Skin of body (tissue), 3 donors: ENCODE measurements at places on chromosomes 3 and 15. TPM values are rescaled to one million over a fixed set of nuclear protein-coding genes. Genes with fewer than 3 reads are reported as not detected.

Gene RASGRP1
- total RNA-seq: 4.5 TPM

Gene LCTL
- not detected for total RNA-seq

Gene IQCF5
- not detected for total RNA-seq

Gene PROK2
- total RNA-seq: 4.1 TPM

Gene CCDC9B
- 5.3 TPM for total RNA-seq

Gene CPLX3
- total RNA-seq: 0.20 TPM

Gene GPD1L
- total RNA-seq: 25.4 TPM

Gene CATSPER2
- 1.8 TPM for total RNA-seq

Gene RTP4
- total RNA-seq: 0.79 TPM

Gene ROPN1
- 0.69 TPM for total RNA-seq

Gene EPHA6
- 2.2 TPM for total RNA-seq

Gene ARL8B
- 65.7 TPM for total RNA-seq

Gene RHCG
- 13.3 TPM for total RNA-seq

Gene ALDH1L1
- 8.8 TPM for total RNA-seq

Gene PSTPIP1
- 4.3 TPM for total RNA-seq

Gene GOLGA6L7
- not detected for total RNA-seq

Gene TRNT1
- 34.1 TPM for total RNA-seq

Gene BNIP2
- 66.6 TPM for total RNA-seq

Gene UCN2
- 1.4 TPM for total RNA-seq

Gene GPR27
- 5.2 TPM for total RNA-seq

Gene FOXB1
- not detected for total RNA-seq

GRCh38 chr3:113110267-113110666 lies 101.1 kb upstream of the BOC start:
- no peak for DNase-seq

DNA sequence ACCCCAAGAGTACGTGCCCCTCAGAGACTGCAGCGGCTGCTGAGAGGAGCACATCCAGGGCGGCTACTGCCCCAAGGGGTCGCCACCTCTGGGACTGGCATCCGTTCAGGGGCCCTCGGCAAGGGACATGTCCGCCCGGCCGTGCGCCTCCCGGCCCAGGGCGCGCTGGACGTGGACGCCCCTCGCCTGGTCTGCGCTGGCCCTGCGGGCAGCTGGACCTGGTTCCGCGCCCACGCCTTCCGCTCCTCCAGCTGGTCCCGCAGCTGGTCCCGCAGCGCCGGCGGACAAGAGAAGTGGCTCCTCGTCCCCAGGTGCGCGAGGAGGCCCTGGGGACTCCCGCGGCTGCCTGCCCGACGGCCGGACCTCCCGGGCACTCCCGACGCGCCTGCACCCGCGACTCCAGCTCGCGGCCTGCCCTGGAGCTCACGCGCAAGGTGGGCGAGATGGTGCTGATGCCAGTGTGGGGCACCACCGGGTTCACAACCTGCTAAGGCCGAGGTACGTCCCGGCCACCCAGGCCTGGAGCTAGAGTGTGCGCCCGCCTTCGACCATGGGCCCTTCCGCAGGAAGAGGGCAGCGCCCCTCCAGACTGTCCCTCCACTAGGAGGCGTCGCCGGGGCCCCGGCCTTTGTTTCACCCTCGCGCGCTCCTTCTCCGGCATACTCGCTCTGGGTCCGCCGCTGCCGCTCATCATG lies 14.4 kb upstream of the GP9 start:
- DNase-seq: no peak

GRCh38 chr3:15205934-15206661 lies at the start of gene CAPN7:
TSS of gene CAPN7 (plus strand) at chr3:15206246. CDS start at chr3:15206496, 250 bp downstream.
- DNase-seq: no peak

- no peak for DNase-seq
Measured at GRCh38 chr3:193498215-193498614, 56.5 kb downstream of the ATP13A4 start.

- DNase-seq: no peak
Measured at GRCh38 chr3:37467761-37468160, 293.4 kb upstream of the LRRFIP2 start.

DNA sequence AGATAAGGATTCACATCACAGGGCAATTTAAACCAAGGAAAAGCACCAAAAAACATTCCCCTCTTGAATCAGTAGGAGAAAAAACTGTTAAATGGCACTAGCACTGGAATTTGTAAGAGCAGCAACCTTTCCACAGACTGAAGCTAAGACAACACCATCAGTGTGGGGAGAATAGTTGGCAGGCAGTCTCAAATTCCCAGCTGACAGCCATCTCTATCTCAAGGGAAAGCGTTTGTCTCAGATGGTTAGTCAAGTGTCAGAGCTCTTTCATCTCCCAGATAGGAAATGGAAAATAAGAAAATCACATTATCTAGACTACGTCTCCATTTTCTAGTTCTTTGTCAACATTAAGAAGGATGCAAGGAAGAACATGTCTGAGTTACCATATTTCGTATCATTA lies 228.7 kb downstream of the WDR72 start:
- DNase-seq: no peak

DNA sequence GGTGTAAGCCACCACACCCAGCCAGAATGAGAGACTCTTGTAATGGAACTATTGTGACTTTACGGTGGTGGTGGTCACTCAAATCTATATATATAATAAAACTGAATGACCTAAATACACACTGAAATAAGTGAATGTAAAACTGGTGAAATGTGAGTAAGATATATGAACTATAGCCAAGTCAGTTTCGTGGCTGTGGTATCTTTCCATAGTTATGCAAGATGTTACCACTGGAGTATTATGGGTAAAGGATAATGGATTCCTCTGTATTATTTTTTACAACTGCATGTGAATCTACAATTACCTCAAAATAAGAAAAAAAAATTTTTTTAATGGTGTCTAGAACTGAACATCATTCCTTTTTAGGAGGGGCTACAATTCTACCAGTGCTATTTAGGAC lies 21.9 kb downstream of the PIK3CB start:
- no peak for DNase-seq

DNA sequence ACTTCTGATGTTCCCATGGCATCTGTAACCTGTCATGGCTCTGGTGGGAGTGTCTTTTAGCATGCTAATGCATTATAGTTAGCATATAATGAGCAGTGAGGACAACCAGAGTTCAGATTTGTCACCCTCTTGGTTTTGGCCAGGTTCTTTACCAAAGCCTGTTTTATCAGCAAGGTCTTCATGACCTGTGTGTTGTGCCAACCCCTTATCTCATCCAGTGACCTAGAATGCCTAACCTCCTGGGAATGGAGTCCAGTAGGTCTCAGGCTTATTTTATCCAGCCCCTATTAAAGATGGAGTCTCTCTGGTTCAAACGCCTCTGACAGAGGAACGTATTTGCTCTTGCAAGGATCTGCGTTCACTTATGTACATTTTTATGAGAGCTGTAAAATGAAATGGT lies 60.3 kb upstream of the UTS2B start:
- no peak for DNase-seq

DNA sequence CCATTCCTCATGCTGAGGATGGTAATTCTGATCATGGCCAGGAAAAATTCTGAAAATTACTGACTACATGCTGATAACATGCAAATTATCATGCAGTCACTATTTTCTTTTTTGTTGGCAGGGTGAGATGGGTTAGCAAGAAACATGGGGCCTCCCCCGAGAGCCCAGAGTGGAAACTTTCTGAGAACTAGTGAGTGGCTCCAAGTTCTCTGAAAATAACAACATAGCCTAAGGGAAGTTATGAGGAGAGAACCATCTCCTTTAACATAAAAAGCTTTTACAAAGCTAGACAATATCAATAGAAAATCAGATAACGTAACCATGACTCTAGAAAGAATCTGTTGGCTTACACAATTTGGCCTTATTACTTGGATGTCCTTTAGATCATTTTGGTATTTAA lies 254.2 kb downstream of the PLOD2 start:
- DNase-seq: no peak

- DNase-seq: no peak
Measured at GRCh38 chr15:42707068-42707467, 29.9 kb downstream of the CDAN1 start.

DNA sequence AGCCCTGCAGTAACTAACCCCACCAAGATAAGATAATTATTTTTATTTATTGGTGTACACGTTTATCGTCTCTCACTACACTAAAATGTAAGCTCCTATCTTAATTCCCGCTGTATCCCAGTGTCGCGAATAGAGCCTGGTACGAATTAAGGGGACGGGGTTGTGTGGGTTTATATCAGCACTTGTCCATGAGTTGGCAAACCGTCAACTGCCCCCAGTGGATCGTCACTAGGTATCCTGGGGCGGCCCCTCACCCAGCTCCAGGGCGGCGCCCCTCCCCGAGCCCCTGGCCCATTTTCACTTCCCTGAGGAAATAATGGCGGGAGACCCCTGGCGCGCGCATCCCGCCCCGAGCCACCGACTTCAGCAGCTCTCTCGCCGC lies 465 bp downstream of the RUVBL1 start:
- no peak for DNase-seq

GRCh38 chr3:138539352-138539751 lies 54.7 kb downstream of the CEP70 start:
- no peak for DNase-seq

DNA sequence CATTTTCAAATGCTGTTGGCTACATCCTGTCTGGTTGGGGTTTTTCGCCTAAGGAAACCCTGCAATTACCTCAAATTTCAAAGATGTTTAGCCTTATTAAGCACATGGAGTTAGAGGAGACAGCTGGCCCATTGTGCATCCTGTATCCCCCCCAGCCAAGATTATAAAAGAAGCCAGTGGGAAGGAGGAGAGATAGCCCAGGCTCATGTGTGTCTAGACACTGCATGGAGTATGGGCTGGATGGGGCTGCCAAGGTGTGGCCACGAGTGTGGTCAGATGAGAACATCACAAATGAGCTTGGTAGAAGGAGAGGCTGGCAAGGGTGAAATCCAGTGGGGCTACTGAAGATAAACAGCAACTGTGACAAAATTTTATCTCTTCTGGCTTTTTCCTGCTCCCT lies 270.0 kb upstream of the TBC1D5 start:
- DNase-seq: no peak

DNA sequence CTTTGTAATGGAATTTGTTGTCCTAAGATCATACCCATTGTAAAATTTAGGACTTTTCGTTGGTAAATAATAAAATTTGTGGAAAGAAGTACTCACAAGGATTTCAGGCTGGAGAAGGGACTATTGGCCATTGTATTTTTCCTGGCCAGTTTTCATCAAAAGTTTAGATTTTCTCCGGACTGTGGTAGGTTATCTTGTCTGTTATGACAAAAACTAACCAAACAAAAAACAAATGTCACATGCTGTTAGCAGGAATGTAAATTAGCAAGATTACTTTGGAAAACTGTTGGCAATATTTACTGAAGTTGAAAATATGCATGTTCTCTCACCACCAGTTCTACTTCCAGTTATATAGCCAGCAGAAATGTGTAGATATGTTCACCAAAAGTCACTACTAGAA lies 27.8 kb downstream of the PDE8A start:
- no peak for DNase-seq

- DNase-seq: peak; percentile 12
Measured at GRCh38 chr3:23002836-23003732, 200.0 kb upstream of the UBE2E2 start.

DNA sequence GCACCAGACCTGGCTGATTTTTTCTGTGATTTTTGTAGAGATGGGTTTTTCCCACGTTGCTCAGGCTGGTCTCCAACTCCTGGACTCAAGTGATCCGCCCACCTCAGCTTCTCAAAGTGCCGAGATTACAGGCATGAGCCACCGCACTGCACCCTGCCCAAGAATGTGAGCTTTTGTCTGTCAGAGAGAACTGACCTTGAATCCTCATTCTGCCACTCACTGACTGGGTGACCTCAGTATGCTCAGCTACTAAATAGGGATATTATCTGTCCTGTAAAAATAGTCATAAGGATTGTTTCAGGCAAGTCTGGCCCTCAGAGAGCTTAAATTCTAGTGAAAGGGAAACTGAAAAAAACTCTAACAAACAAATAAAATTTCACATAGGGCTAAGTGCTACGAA lies 2.1 kb upstream of the RFT1 start:
- no peak for DNase-seq

- no peak for DNase-seq
Measured at GRCh38 chr15:57330619-57331340, 45.5 kb upstream of the CGNL1 start.

- DNase-seq: no peak
Measured at GRCh38 chr3:23728601-23729117, 77.1 kb upstream of the UBE2E1 start.

GRCh38 chr15:31456354-31457060 lies 129.9 kb downstream of the KLF13 start:
- DNase-seq: no peak

GRCh38 chr3:81198756-81199155 lies 562.7 kb downstream of the GBE1 start:
- DNase-seq: no peak

DNA sequence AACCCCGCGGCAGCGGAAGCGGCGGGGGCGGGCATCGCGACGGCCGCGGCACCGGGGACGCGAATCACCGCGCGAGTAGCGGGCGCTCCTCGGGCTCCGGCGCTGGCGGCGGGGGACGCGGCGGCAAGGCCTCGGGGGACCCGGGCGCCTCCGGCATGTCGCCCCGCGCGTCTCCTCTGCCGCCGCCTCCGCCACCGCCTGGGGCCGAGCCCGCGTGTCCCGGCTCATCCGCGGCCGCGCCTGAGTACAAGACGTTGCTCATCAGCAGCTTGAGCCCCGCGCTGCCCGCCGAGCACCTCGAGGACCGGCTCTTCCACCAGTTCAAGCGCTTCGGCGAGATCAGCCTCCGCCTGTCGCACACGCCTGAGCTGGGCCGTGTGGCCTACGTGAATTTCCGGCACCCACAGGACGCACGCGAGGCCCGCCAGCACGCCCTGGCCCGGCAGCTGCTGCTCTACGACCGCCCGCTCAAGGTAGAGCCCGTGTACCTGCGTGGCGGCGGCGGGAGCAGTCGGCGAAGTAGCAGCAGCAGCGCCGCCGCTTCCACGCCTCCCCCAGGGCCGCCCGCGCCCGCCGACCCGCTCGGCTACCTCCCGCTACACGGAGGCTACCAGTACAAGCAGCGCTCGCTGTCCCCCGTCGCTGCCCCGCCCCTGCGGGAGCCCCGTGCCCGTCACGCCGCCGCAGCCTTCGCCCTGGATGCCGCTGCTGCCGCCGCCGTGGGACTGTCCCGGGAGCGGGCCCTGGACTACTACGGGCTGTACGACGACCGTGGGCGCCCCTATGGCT lies 675 bp downstream of the RBM15B start:
- no peak for DNase-seq

GRCh38 chr3:79286882-79287281 lies 480.9 kb downstream of the ROBO1 start:
- DNase-seq: no peak

- DNase-seq: no peak
Measured at GRCh38 chr3:54123776-54124196, 1.4 kb downstream of the CACNA2D3 start.
